ENCODE measurements at places on chromosomes 13 and 19.

GRCh38 chr13:99661791-99662190, 160.5 kb downstream of the TM9SF2 start:
- no peak for DNase-seq

DNA sequence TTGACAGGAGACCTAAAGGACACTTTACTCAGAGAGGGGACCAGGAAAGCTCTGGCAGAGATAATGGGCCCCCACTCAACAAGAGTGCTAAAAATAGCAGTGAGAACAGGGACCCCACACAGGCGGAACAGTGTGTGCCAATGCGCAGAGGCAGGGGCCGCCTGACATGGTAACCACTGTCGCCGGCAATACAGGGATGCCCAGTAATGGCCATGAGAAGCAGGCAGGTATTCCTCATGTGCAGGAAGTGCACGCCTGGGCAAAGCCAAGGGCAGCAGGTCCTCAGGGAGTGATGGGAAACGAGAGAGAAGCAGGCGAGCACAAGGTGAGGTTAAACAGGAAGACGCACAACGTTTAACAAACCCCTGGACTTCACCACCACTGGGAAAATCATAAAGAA, 757.1 kb downstream of the LIG4 start:
- DNase-seq, result no peak

DNA sequence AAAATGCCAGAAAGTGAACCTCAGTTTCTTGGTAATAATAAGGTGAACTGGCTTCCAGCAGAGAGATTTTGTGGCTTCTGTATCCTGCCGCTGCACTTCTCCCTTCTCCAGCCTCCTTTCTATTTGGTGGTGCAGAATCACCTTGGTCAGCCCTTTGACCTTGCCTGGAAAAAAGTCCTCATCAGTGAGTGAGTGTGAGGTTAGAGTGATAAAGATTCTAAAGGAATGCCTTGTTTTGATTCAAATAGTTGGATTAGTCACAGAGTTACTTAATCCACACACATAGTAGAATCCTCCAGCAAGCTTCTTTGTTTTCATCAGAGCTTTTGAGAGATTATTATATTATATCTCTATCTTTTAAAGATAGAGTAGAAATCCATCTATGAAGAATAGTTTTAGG, 140.9 kb downstream of the KCNRG start:
- DNase-seq, result no peak

- DNase-seq, result no peak
These were observed 362 bp downstream of the WTIP start for GRCh38 chr19:34481861-34482379.
